ENCODE measurements at places on chromosomes 2 and 18.
A peak's percentile ranks its signal among the peaks of the same experiment; 100 is the strongest.

DNA sequence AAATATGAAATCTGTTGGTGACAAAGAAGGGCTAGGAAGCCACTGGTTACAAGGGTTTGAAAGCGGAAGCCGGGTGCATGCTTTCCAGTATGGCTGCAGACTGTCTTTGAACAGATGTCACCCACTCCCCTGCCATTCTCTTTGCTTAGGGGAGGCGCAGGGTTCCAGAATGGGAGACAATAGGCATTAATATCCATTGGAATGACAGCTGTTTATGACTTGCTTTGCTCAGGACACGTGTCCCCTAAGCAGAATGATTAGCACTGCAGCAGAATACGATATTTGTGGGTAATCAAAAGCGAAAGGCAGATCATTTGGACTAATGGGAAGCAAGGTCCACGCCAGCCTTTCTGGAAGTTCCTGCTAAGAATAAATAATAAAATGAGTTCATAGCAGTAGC lies 25.8 kb upstream of the NRP2 start:
- DNase-seq, result no peak

GRCh38 chr18:45165176-45165713 lies 450.0 kb upstream of the SLC14A2 start:
- no peak for DNase-seq

GRCh38 chr2:116737951-116738350 lies 1076.5 kb upstream of the DDX18 start:
- no peak for DNase-seq

- DNase-seq, result no peak
These were observed 166.4 kb downstream of the TMEM247 start for GRCh38 chr2:46645681-46646162.

- DNase-seq, result no peak
These were observed 50.6 kb downstream of the ABCG8 start for GRCh38 chr2:43889416-43889815.

DNA sequence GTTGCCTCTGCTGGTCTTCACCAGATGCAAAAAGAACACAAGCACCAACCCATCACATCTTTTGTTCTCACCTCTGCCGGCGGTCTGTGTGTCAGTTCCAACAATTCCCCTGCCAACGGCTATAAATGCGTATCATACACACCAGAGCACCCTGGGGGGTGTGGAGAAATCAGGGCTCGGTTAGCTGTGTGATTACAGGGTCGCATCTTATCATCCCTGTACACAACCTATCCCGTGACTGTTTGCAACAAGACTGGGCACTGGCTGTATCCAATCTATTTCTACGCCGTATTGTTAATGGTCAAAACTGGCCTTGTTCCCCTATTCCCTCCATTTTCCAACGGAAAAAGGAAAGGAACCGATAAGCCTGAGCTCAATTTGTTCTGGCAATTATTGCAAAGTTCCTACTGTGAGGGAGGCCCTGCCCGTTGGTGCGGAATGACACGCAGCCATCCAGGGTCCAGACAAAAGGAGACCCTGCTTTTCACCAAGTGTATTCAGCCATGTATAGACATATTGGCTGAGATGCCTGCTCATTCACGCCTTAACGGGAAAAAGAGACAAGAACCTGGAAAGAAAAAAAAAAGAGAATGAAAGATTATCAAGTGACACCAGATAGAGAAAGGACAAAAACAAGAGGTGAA lies 136.9 kb downstream of the CDH20 start:
- no peak for DNase-seq

DNA sequence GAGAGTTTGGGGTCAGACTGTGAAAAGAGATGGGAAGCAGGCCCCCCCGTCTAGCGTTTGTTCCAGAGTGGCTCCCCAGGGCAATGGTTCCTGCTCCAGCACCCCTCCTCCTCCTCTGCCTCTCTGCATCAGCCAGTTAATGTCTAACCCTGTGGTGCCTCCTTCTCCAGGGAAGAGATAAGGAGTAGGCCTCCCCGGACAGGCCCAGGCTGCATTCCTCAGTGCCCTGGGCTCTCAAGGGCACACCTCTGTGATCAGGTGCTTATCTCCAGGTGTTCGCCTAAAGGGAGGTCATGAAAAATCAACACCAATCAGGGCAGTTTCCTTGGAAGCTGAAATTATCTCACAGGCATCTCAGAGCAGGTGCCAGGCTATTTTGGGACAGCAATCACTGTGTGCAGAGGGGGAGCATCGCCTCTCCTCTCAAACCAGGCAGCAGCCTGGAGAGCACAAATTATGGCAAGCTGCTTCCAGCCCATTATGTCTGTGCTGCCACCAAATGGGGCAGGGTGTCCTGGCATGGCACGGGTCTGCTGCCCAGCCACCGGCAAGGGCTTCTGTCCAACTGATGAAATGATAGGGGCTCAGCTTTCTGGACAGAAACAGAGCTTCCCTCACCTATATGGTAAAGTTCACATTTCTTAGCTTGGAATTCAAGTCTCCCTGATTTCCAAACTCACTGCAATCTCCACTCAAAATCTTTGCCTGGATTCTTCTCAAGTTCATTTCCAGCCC lies 255.8 kb upstream of the SLC14A2 start:
- no peak for DNase-seq

DNA sequence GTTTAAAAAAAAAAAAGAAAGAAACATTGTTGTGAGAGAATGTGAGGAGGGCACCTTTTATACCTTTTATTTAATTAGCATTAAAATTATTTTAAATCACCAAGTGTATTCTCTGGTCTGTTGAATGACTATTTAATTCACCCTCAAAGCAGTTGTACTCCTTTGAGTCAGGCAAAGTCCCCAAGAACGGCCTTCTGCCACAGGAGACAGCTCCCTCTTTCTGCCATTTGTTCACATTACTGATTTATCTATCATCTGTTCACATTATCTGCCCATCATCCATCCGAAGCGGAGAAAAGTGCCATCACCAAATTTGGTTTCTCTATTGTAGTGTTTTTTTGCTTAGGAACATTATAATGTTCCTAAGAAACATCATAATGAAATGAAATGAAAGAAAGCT lies 240.7 kb upstream of the DPP10 start:
- no peak for DNase-seq

DNA sequence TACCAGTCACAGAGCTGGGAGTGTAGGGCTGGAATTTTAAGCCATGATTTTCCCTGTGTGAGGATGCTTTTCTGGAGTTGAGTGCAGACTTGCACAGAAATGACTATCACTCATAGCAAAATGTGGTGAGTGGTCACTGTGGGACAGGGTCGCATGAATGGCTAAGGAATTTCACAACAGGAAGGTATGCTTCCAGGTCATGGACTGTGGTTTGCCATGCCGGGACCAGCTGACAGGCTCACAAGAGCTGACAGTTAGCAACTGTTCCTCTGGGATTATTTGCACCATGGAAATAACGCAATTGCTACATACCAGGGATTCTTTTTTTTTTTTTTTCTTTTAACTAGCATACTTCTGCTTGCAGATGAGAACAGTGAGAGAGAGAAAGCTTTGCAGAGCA lies 3.8 kb upstream of the UXS1 start:
- no peak for DNase-seq

DNA sequence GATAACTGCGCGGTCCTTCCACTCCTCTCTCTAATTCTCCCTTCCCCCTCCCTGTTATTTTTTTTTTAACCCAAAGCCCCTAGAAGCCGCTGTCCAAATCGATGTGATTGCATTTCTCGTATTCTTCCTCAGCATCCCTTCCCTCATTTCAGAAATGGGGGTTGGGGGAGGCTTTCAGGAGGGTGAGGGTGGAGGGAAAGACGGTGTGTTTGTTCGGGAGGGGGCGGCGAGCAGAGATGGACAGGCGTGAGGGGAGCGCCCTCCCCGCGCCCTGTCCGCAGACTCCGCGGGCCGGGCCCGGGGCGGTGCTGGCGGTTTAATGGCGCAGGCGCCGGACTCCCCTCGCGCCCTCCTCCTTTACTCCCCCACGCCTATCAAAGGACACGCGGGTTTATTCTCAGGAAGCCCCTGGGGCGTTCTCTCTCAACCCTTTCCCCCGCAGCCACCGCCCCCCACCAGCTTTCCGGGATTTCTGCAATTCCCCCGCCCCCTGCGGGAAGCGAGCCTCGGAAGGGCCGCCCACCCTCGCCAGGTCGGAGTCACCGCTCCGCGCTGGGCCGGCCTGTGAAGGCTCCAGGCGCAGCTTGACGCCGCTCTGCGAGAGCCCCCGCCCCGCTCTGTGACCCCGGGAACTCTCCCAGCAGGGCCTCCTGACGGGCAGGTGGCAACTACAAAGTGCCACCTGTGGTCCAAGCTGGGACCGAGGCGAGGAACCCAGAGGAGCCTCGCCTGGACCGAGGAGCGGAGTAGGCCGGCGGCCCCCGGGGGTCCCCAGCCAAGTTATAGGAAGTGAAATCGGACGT lies 981 bp downstream of the ST8SIA3 start:
- DNase-seq, result no peak

- no peak for DNase-seq
These were observed 30.2 kb upstream of the FAHD2A start for GRCh38 chr2:95372216-95372829.

GRCh38 chr2:99974275-99974674 lies 168.1 kb downstream of the AFF3 start:
- no peak for DNase-seq

- DNase-seq, result peak; percentile 28
These were observed 29.0 kb downstream of the PHLPP1 start for GRCh38 chr18:62744076-62744968.
